Activated CD8-positive, alpha-beta memory T cell treated with anti-CD3 and anti-CD28 coated beads, Interleukin-2, amount 10 ng/mL, durations not matched to agents 7 days and 5 days (primary cell): ENCODE measurements at places on chromosomes 11 and 22. TPM values are rescaled to one million over a fixed set of nuclear protein-coding genes. Genes with fewer than 3 reads are reported as not detected.

GRCh38 chr22:25840167-25840566 is 98.2 kb downstream of the MYO18B start:
- DNase-seq, result no peak

DNA sequence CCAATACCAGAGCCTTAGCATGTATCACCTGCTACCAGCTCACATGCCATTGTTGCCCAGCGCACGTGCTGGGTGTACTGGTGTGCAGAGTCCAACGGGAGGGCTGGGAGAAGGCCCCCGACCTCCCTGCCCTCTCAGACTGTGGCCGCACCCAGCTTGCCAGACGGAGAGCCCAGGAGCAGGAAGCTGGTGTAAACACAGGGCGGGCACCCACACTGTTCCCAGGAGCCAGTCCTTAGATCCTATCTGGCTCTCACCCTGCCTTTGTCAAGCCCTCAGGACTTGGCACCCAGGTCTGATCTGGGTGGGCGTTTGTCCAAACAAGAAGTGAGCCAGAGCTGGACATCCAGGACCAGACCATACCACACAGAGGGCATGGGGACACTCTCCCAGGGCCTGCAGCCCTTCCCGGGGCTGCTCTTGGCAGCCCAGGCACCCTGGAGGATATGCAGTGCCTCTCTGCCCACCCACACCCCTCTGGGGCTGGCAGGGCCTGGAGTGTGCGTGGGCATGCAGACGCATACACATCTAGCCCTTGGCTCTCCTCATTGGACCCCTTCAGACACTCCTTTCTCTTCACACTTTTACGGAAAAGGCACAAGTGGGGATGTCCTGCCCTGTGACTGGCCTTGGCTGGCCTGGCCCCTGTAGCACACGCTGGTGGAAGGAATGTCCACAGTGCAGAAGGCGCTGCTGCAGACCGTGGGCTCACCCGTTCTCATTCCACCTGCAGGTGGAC is 19.9 kb upstream of the CLDN5 start:
- DNase-seq, result no peak

OR51B5 gene
- total RNA-seq, result 0.47 TPM

GLYATL1B gene
- total RNA-seq, result not detected

DNA sequence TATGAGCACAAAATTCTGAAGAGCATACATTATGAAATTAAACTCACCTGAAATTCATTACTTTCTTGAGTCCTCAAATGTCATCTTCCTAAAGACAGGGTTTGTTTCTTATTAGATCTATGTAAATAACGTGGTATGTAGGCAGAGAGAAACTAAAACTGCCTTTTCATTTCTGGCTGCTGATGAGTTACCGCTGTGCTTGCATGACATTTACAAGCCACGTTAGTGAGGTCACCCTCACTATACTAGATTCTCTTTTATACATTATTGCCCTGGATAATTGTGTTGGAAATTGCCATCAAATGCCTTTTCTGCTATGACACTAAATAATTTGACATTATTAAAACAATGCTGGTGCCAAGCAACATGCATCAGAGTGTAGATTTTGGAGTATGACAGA is 748.3 kb upstream of the ANO3 start:
- DNase-seq, result no peak

DNA sequence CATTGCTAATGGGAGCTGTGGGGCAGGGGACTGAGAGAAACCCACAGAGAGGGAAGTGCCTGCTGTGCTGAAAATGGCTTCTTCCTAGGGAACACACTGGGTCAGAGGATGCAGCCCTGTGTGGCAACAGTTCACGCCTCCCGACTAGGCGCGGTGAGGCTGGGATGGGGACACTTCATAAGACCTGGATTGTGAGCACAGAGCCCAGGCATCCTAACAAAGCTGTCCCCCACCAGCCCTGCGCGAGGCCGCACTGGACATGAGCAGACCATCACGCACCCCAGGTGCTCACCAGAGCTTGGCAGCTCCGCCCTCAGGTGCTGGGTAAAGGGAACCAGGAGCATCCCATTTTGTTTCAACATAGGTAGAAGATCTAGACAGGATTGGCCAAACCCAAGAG is 1.8 kb upstream of the KRTAP5-4 start:
- DNase-seq, result no peak

- DNase-seq, result no peak
These were observed 708.0 kb upstream of the ARHGAP42 start for GRCh38 chr11:99979042-99979441.

IGF2 gene
- total RNA-seq, result not detected

DNA sequence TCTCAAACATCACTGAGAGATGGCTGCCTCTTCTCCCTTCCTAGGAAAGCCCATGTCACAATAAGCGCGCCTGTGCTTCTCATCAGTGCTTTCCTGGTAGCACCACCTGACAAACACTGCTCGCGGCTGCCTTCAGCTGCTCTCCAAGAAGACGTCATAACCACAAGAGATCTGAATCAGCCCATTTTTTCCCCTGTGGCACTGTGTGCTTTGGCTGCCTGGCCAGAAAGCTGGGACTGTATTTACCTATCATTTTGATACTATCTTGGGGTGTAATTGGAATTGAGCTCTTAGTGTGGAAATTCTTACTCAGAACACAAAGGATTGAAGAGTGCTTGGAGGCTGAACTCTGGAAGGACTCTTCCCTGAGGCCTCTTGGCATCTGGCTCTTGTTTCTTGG is 50.3 kb upstream of the EHF start:
- no peak for DNase-seq

ZNF215 gene
- total RNA-seq, result 1.1 TPM

AHNAK gene
- total RNA-seq, result 390 TPM
